ENCODE measurements at places on chromosomes 16 and 17. TPM values are rescaled to one million over a fixed set of nuclear protein-coding genes. Genes with fewer than 3 reads are reported as not detected.

The VAT1L gene
- total RNA-seq, result not detected

The TBC1D26 gene
- not detected for total RNA-seq

- DNase-seq, result no peak
Observed at GRCh38 chr17:59375857-59376256, 44.4 kb downstream of the YPEL2 start.

GRCh38 chr16:55906123-55906522, 30.9 kb upstream of the CES5A start:
- DNase-seq, result no peak

DNA sequence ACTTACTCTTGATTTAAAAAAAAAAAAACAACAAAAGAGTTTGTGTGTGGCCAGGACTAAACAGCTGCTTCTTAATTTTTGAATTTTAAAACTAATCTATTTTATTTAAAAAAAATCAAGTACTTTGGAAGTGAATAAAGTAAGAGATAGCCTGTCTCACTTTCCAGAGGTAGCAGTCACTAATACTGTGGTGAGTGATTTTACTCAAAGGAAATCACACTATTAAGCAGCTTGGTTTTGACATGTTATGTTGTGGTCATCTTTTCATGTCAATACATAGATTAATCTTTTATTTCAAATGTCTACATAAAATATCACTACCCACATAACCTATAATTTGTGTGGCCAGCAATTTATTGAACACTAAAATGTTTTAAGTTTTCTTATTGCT, 102.2 kb upstream of the HLF start:
- no peak for DNase-seq

GRCh38 chr16:86680661-86681030, 102.3 kb downstream of the FOXL1 start:
- no peak for DNase-seq

GRCh38 chr16:58306327-58306726, 11.5 kb upstream of the PRSS54 start:
- peak; percentile 16 for DNase-seq

- no peak for DNase-seq
Observed at GRCh38 chr16:48491517-48491916, 106.3 kb upstream of the SIAH1 start.

GRCh38 chr17:72417627-72418026, 296.8 kb downstream of the SOX9 start:
- no peak for DNase-seq

DNA sequence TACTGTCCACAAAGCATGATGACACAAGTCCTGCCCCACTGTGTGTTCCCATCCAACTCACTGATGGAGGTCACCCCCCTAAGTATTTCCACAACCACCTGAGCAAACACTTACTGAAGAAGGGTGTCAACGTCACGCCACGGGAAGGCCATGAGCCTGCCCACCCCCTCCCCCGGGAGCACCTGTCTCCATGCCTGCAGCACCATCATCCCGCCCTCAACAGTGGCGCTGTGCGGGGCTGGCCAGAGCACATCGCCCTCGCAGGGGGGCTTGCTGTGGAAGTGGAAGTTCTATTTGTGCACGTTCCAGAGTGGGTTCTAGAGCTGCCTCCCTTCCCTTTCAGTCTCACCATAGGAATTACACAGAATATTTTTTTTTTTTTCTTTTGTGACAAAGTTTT, 4.3 kb upstream of the MBTPS1 start:
- DNase-seq, result no peak

GRCh38 chr16:51666821-51667220, 515.8 kb upstream of the SALL1 start:
- no peak for DNase-seq

DNA sequence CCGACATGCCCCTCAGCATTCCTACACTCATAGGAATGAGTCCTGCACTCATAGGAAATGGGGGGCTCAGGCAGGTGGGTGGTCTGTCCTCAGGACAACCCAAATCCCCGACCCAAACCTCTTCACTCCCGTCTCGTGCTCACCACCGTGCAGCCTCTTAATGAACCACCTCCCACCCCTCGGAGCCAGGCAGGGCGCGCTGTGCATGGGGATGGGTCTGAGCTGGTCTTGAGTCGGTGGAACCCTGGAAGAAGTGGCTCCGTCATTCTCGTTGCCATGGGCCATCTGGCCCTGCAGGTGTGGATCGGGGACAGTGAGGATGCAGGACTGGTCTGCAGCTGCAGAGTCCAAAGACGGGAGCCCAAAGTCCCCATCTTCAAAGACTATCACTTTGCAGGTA, 6.4 kb upstream of the RAB40B start:
- no peak for DNase-seq

DNA sequence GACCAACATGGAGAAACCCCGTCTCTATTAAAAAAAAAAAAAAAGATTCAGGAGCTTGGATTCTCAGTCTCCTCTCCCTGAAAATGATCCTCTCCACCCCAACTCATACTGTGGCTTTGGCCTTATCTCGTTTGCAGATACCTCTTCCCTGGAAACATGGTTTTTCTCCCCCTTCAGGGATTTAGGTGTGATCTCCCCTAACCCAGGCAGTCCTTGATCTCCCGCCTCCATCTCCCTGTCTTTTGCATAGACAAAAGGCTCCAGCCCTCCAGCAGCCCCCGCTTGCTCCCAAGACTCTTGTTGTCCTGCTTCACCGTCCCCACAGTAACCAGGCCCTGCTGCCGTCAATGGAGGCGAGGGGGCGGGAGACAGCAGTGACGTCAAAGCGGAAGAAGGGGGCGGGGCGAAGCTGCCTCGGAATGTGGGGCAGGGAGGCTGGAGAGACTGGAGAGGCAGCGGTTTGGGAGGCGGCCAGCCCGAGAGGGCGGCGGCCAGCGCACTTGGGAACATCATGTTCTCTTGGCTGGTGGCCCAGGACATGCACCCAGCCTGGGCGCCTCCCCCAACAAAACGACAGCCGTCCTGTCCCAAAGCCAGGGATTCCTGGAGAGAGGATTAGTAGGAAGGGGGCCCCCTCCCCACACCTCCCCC, 1.9 kb upstream of the PER1 start:
- DNase-seq, result peak; percentile 97
